ENCODE measurements at places on chromosomes 2 and 18.

- no peak for DNase-seq
Measured at GRCh38 chr2:184119989-184120800, 478.1 kb upstream of the ZNF804A start.

DNA sequence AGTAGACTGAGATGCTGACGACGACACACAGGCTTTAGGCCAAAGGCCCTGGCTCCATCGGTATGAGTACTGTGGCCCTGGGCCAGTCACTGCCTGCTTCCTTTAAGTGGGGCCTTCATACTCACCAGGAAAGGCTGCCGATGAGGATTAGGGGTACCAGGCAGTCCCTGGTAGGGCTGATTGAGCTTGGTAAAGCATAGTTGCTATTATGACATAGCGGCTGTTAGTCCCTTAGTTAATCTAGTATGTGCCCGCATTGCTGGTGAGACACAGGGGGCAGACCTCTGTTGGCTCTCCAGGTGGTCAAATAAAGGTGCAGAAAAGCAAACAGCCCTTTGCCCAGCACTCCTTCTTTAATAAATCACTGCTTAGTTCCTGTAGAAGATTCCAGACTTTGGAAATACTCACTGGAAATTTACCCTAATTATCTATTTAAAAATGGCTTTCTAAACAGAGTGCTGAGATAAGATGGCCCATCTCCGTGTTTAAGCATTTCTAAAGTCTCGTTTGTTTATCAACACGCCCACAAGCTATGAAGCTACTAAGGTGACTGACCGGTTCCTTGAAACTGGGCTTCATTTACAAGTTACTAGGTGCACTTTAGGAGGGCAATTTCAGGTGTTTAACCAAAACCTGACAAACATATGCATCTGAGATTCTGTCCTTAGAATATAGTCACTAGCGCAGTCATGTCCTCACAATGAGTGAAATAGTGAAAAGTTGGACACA is 8.7 kb upstream of the BIN1 start:
- DNase-seq, result no peak

DNA sequence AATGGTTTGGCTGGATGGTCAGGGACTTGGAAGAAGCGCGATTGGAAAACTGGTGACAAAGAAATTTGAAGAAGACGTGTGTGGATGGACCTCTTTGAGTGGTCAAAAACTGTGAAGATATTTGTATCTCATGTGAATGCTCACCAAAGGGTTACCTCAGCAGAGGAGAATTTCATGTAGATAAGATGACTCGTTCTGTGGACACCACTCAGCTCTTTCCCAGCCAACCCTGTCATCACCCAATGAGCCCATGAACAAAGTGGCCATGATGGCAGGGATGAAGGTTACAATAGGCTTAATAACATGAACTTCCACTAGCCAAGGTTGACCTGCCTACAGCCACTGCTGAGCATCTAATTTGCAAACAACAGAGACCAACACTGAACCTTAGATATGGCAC is 248.3 kb downstream of the KCNE4 start:
- no peak for DNase-seq

DNA sequence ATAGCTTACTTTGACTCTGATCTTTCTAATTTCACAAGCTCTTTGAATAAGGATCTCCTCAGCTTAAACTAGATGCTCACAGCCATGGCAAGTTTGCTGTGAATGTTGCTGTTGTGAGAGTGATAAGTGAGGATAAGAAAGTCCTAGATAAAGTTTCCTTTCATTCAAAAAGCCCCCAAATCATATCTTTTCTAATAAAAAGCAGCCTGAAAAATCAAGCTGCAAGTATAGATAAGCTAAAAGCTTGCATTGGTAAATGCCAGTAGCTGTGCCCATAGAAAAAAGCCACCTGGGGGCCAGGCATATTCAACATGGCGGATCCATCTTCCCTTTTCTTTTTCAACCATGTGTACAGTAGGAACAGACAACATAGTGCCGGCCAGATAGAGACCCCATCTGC is 4.3 kb downstream of the NLRC4 start:
- DNase-seq, result no peak

Measured in CD4-positive, alpha-beta T cell treated with Interleukin-4 for 4 hours (primary cell).